PC-3 (cell line): ENCODE measurements at places on chromosomes 2 and 18. TPM values are rescaled to one million over a fixed set of nuclear protein-coding genes. Genes with fewer than 3 reads are reported as not detected.

LRATD1 gene
- 35.4 and 41.3 TPM in 2 replicates for total RNA-seq

SLC9A2 gene
- total RNA-seq = 7.1 and 8.8 TPM in 2 replicates

- peak; percentile 40 for DNase-seq
Observed at GRCh38 chr2:235951982-235952381, 216.2 kb downstream of the GBX2 start.

LMAN2L gene
- 27.8 and 31.4 TPM in 2 replicates for total RNA-seq
